Activated CD4-positive, alpha-beta T cell treated with anti-CD3 and anti-CD28 coated beads, Interleukin-2, amount 50 U/mL, for 48 hours (primary cell): ENCODE measurements at places on chromosomes 11 and 22.

DNA sequence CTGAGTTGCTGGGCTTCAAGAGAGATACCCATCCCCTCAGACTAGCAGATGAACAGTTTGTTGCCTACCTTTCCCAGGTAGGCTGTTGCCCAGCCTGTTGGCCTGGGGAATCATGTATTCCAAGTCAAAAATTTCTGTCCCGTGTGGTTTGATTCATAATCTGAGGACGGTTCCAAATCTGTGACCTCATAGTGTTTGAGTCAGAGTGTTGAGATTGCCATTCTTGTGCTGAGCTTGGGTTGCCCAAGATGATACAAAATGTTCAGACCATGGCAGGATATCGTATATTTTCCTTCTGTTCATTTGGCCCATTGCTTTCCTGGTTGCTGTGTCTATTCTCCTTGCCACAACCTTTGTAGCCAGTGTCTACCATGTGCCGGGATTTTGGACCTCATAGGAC, 64.3 kb downstream of the CYB5R2 start:
- DNase-seq = no peak

DNA sequence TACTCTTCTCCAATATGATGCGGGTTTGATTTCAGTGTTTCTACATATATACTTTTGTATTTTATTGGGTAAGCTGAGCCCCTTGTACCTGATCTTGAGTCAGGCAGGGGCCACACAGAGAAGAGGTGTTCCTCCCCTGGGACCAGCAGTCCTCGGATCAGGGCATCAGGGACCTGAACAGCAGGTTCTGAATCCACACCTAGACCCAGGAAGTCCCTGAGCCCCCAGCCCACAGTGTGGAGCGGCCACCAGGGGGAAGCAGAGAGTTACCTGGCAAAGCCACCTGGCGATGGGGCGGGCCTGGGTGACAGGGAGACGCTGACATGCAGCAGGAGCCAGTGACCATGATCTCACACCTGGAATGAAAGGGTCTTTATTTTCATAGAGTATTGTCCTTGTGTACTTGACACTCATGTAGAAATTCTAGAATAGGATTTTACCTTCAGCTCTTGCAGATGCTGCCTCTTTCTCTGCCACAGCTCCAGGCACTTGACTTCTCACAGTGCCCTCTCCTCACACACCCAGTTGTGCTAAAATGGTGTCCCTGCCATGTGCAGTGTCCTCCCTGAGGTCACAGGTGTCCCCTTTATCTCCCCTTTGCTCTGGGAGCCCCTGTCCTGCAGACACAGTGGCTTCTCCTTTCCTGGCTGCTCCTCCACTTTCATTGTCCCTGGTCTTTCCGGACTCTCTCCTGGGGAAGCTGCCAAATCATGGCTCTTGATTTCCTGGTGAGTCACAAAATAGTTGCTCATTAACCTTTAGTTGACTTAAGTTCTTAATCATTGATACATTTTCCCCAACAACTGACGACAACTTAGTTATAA, 48.5 kb downstream of the GGTLC2 start:
- DNase-seq = peak; percentile 69

GRCh38 chr11:12193515-12194336, 83.3 kb downstream of the MICAL2 start:
- DNase-seq = no peak

DNA sequence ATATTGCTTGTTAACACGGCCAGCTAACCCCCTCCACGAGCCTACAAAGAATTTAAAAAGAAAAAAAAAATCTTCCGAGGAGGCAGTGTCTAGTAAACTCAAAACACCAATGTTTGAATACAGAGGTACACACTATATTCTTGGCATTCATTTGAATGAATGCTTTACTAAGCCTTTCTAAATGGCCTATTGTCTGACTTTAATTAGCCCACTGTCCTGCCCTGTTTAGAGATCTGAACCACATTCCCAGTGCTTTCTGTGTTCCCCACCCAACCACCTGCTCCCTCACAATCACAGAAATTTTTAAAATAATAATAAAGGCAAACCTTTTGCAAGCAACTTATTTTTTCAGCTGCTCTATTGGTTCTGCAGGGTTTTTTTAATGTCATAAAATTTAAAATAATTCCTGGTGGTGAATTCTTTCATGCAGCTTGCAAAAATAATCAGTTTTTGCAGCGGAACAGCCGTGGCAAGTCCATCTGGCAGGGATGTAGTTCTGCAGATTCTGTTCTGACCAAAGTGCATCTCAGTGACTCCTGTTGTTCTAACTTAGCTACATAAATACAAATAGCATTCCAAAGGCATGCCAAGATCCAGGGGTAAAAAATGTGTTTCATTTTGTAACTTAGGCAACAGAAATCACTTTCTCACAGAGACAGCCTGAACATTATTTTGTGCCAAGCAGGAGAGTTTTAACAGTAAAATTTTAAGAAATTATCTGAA, 23.8 kb downstream of the POU2AF2 start:
- no peak for DNase-seq

DNA sequence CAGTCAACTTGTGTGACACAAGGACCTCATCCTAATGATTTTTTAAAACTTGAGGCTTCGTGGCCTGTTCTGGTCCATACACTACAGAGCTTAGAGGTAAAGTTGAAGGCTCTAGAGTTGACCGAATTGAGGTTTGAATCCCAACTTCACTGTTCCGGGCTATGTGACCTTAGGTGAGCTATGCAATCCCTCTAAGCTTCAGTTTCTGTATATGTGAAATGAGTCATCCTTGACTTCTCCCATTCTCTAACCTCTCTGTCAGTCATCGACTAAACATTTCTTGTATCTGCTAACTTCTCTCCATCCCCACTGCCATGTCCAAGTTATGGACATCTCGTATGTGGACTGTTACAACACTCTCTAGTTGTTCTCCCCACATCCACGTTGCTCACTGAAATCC, 178.2 kb upstream of the TMEM45B start:
- no peak for DNase-seq

DNA sequence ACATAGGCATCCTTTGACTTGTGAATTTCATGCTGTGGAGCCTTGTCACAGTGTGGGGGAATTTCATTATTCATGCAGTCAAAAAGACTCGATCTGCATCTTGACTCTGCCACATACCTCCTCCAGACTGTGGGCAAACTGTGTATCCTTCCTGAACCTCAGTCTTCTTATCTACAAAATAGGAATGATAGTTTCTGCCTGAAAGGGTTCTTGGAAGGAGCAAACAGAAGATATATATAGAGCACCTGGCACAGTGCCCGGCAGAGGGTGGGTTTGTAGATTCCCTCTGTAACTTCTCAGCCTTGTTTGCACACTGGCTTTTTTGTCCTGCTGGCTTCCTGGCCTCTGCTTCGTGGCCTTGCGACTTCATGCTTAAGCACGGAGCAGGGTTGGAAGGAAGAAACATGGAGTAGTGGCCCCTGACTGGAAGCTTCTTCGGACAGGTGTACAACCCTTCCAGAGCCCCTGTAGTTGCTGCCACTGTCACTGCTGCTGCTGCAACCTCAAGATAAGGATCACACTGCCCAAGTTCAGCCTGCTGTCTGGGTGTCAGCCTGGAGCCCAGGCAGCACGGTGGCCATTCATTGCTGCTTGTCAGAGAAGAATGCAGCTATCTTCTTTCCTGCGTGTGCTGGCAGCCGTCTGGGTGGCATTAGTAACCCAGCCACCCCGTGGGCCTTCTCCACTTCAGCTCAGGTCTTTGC, 106.4 kb downstream of the MICAL2 start:
- DNase-seq = no peak

GRCh38 chr22:27507111-27507611, 294.4 kb downstream of the MN1 start:
- no peak for DNase-seq

GRCh38 chr11:26243426-26243825, 88.5 kb upstream of the ANO3 start:
- no peak for DNase-seq

DNA sequence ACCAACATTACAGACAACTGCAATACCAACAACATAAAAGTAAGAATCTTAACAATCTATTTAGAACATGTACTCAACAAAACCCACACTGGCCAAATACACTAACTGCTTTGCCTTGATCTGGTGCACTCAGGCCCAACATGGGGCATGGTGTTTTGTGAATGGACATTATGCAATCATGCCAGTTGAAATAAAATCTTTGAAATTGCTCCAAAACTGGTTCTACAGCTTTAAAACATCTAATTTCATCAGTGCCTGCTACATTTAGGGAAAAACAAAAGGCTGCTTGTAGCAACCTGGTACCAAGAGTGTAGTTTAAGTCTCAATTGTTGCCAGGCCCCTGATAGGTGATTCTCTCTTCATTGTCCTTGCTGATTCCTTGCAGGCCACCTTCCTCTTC, 3.3 kb upstream of the CTR9 start:
- no peak for DNase-seq

- DNase-seq = no peak
These were observed 112.0 kb upstream of the E2F8 start for GRCh38 chr11:19352771-19353160.

- no peak for DNase-seq
These were observed 53.7 kb upstream of the DEPDC7 start for GRCh38 chr11:32962016-32962415.
